ENCODE measurements at places on chromosomes 12 and 14.

- DNase-seq = no peak
Measured at GRCh38 chr12:108335349-108336119, 3.6 kb downstream of the CMKLR1 start.

- DNase-seq = no peak
Measured at GRCh38 chr12:58554522-58555157, 365.7 kb downstream of the LRIG3 start.

DNA sequence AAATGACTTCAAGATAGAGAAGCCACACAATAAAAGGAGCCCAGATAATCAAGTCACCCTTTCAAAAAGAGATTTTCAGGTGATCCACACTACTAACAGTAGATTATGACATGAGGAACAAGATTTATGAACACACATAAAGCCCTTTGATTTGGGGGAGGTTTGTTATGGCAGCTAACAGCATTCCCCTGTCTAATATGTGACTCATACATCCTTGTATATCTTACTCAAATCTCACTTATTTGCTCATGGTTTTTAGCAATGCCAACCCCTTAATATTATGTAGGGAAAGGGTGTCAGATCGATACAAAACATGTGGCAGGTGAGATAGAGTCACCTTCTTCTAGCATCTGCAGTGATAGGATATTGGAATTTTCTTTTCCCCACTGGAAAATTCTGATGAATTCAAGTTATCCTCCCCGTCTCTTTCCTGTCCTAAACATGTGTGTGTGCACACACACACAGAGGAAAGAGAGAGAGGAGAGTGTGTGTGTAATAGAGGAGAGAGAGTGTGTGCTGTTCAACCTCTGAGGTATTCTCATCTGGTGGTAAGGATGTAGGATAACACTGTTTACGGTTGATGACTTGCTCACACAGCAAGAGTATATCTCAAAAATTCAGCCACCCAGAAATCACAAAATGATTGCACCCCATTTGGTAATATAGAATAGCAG, 319.9 kb downstream of the KCNC2 start:
- no peak for DNase-seq

GRCh38 chr12:68264158-68264855, 10.9 kb upstream of the IL22 start:
- no peak for DNase-seq

DNA sequence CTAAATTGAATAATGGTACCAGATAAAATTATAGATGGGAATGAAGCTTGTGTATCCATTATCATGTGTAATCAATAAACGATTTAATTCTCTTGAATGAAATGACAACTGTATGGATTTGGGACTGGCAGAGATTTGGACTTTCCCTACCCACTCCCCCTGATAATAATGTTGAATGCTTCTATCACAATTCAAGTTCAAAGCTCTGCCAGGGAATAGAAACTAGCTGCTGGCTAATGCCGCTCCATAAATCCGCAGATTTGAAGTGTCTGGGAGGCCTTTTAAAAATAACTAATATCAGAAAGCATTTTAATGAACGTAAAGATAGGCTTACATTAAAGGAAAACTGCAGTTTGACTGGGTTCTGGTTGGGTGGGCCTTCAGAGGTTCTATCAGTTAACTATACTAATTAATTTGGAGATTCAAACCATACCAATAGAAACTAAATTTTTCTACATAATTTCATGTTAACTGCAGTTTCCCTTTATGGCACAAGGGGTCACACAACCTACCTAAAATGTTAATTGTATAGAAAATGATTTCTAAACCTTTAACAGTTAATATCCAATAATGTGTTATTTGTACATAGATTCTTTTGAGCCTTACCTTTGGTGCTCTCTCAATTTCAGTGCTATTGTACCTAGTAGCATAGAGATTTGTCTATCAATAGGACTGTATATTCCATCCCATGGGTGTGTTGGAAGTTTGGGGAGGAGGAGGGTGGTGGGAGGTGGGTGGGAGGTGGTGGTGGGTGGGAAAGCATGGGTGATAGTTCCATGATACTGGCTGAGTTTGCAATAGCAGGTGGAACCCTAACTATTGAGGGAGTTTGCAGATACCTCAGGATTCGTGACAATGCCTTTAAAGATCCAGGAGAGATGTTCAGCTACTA, 4.9 kb downstream of the HNRNPA1 start:
- no peak for DNase-seq

DNA sequence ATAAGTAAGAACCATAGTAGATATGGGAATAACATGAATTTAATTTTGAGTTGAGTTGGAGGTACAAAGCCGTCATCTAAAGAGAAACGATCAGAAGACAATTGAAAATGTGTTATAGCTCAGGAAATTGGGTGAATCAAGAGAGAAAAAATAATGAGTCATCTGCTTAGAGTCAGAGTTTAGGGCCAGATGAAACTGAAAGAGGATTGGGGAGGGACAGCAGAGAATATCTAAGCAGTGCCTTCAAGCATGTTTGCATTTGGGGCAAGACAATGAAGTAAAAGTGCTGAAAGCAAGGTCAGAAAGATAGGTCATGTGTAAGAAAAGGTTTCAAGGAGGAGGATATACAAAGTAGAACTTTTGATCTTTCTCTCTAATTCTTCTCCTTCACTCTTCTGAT, 49.4 kb downstream of the SLC15A5 start:
- no peak for DNase-seq

DNA sequence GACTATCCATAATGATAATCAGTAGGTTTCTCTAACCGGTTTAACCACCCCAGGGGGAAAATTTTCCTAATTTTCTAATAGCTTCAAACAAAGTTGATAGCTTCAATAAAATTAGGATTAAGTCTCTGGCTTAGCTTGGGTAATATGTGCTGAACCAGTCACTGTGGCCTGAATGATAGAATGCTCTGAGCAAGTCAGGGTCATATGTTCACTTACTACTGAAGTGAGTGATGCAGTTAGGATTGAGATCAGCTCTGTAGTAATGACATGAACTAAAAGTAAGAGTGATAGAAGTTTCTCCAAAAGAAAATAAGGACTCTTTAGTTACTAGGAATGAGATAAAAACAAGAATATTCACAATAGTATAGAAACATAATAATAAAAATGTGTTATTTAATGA, 32.6 kb downstream of the ETNK1 start:
- DNase-seq = no peak

- DNase-seq = no peak
Measured at GRCh38 chr12:81722004-81722403, 37.1 kb downstream of the PPFIA2 start.

DNA sequence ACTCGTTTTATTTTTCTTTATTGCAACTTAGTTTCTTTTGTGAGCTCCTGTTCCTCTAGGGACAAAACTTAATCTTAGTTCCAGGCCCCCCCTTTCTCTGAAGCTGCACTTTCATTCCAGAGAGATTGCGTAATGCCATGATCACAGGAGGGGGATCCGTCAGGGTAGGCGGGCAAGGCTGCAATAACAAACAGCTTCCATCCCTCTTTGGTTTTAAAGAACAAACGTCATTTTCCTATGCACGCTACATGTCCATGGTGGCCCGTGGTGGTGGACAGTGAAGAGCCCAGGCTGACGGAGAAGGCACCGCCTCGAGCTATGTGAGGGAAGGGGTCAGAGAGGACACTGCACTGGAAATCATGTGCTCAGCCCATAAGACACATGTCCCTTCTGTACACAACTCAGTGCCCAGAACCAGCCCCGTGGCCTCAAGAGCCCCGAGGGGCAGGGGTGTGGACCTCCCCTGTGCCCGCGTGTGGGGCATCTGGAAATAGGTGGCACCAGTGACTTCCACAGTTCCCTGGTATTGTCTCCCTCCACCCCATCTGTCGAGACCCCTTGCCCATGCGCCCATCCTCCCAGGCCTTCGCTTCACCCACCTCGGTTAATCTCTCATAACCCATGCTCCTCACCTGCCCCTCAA, 161.4 kb downstream of the ADGRD1 start:
- no peak for DNase-seq

GRCh38 chr12:116621194-116621593, 62.0 kb downstream of the MAP1LC3B2 start:
- DNase-seq = no peak

DNA sequence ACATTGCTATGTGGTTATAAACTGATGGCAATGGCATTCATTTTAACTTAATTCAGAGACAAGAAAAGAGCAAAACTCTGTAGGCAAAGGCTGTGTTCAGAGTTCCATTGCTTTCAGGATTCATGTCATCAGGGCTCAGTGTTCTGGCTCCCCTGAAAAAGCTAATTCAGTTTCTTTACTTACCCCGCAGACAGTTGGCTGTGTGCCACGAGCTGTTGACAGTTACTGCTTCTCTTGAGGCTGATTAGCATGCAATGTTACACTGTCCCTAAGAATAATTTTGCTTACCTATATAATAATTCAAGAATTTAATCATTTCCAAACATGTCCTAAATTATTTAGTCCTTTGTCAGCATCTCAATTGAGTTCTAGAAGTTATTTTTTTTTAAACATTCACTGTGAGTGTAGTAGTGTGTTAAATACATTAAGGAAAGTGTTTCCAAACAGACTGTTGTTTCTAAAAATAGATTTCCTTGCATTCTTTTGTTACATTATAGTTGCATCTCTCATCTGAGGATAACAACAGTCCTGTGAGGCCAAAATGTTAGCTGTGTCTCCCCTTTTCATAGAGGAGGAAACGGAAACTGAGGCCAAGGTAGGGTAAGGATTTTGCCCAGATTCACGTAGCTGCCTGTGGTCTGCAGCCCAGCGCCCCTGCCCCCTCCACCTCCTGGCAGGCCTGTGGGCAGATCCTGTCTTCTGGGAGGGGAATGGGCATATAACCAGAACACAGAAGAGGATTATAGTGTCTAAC, 98.6 kb downstream of the PELI2 start:
- no peak for DNase-seq

DNA sequence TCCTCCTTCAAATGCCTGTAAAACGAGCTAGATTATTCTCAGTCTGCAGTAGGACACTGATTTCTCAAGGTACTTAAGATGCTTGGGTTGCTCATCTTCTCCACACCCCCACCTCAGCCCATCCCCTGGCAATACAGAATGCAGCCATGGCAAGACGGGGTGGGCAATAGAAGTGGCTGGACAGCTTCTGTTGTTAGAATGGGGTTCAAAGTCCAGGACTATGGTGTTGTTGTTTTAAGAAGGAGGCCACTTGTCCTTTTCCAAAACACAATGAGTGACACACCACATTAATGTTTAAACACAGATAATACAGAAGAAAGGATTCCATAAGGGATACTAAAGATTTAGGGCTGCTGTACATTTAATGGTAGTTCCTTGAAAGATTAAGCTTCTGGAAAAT, 188.9 kb upstream of the BCL2L14 start:
- DNase-seq = no peak
